Thoracic aorta endothelial cell (primary cell): ENCODE measurements at places on chromosomes 2 and 18. TPM values are rescaled to one million over a fixed set of nuclear protein-coding genes. Genes with fewer than 3 reads are reported as not detected.

The CCDC150 gene
- total RNA-seq = 19.7 and 26.3 TPM in 2 replicates

The CXCR1 gene
- not detected in 2 replicates for total RNA-seq

The PTPN4 gene
- 26.6 and 41.1 TPM in 2 replicates for total RNA-seq

The CYP26B1 gene
- total RNA-seq = 0.53 and 1.1 TPM in 2 replicates

The KIF1A gene
- not detected in 2 replicates for total RNA-seq

The MARCHF7 gene
- 195 and 220 TPM in 2 replicates for total RNA-seq

The FAM168B gene
- total RNA-seq = 97.1 and 121 TPM in 2 replicates

The DSC1 gene
- total RNA-seq = not detected in 2 replicates

The EVA1A gene
- 50.0 and 53.2 TPM in 2 replicates for total RNA-seq

The ANKRD30BL gene
- not detected in 2 replicates for total RNA-seq

The SERTAD2 gene
- 8.6 and 15.1 TPM in 2 replicates for total RNA-seq

The PLEKHA3 gene
- total RNA-seq = 16.9 and 18.2 TPM in 2 replicates

The BOLL gene
- not detected in 2 replicates for total RNA-seq

The APOB gene
- 1.3 and 1.8 TPM in 2 replicates for total RNA-seq

The C2orf80 gene
- total RNA-seq = not detected in 2 replicates

The ITGB6 gene
- total RNA-seq = 0.07 and 0.13 TPM in 2 replicates

The MYOM1 gene
- under 0.01 and 0.22 TPM in 2 replicates for total RNA-seq

The COLEC12 gene
- total RNA-seq = 10.1 and 30.2 TPM in 2 replicates

The RNF152 gene
- total RNA-seq = 35.0 and 43.4 TPM in 2 replicates

The ACMSD gene
- not detected in 2 replicates for total RNA-seq

The FAM161A gene
- 4.1 and 4.8 TPM in 2 replicates for total RNA-seq

The OLA1 gene
- total RNA-seq = 154 and 167 TPM in 2 replicates

The FKBP1B gene
- 11.2 and 13.4 TPM in 2 replicates for total RNA-seq

The LYPD6 gene
- 2.9 and 5.4 TPM in 2 replicates for total RNA-seq

The TMEM163 gene
- total RNA-seq = 1.9 and 5.2 TPM in 2 replicates

The KCTD1 gene
- total RNA-seq = 13.4 and 18.2 TPM in 2 replicates
